ENCODE measurements at places on chromosomes 6 and 20. TPM values are rescaled to one million over a fixed set of nuclear protein-coding genes. Genes with fewer than 3 reads are reported as not detected.

DNA sequence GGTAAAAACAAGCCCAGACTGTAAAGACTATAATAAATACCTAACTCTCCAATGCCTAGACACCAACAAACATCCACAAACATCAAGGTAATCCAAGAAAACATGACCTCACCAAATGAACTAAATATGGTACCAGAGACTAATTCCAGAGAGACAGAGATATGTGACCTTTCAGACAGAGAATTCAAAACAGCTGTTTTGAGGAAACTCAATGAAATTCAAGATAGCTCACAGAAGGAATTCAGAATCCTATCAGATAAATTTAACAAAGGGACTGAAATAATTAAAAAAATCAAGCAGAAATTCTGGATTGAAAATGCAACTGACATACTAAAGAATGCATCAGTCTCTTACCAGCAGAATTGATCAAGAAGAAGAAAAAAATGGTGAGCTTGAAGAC lies 26.6 kb downstream of the NCOA6 start:
- H3K4me1 ChIP-seq: no peaks in the 10 kb centered on the region
- no peak for DNase-seq
- H3K36me3 ChIP-seq: no peaks in the 10 kb centered on the region

- no peak for DNase-seq
- H3K36me3 ChIP-seq: no peaks in the 10 kb centered on the region
- no peak overlapping the region for H3K4me3 ChIP-seq
- H3K4me1 ChIP-seq: no peaks in the 10 kb centered on the region
- no peaks in the 10 kb centered on the region for H3K27me3 ChIP-seq
Observed at GRCh38 chr6:132205946-132206345, 195.3 kb downstream of the MOXD1 start.

- no peak overlapping the region for H3K4me3 ChIP-seq
- H3K36me3 ChIP-seq: no peaks in the 10 kb centered on the region
- no peaks in the 10 kb centered on the region for H3K4me1 ChIP-seq
- H3K27me3 ChIP-seq: no peaks in the 10 kb centered on the region
- DNase-seq: no peak
- H3K27ac ChIP-seq: no peak overlapping the region
Observed at GRCh38 chr20:50234288-50234687, 43.7 kb downstream of the CEBPB start.

- no peaks in the 10 kb centered on the region for H3K27me3 ChIP-seq
- H3K27ac ChIP-seq: peak overlapping the region; percentile 56
- H3K4me3 ChIP-seq: peak overlapping the region; percentile 56
Observed at GRCh38 chr6:28981833-28982475, 23.2 kb downstream of the ZNF311 start.

DNA sequence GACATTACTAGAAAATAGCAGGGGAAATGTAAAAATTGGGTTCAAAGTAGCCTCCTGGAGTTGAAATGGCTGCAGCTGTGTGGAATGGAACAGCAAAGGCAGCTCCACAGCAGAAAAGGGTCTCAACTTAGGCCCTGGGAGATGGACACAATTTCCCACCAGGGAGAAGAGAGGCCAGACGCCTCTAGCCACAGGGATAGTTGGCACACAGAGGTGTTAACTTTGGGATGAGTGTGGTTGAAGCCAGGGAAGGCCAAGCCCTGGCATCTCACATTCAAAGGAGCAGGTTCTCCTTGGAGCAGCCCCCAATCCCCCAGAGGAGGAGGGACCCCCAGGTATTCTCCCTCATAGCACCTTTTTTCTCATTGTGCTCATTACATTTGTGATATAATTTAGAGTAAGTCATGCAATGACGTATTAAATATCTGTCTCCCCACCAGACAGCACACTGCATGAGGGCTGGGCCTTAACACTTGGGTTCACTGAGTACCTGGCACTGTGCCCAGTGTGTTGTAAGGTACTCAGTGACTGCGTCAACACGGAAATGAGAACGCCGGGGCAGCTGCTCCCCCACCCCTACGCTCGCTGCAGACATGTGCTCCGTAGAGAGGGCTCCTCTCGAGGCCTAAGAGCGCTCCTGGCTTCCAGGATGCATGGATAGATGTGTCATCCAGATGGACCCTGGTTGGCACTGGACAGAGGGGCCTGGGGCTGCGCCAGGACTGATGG lies 76.0 kb upstream of the CD93 start:
- DNase-seq: peak; percentile 75
- peaks cover 17% of the 10 kb centered on the region for H3K4me1 ChIP-seq
- no peaks in the 10 kb centered on the region for H3K36me3 ChIP-seq
- no peak overlapping the region for H3K4me3 ChIP-seq

DNA sequence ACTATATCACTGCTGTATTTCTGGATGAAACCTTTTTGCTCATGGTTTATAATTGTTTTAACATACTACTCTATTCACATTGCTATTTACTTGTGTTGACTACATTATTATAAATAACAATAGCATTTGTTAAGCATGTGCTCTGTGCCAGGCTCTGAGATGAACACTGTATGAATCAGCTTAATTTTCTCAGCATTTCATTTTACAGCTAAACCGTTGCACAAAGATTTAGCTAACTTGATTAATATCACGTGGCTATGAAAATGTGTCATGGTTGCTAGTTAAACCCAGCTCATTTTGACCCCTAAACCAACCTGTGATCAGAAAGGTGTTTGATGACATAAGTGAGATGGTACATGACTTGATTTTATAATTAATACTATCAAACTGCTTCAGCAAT lies 77.5 kb downstream of the NCOA7 start:
- no peaks in the 10 kb centered on the region for H3K27me3 ChIP-seq
- no peak overlapping the region for H3K27ac ChIP-seq
- DNase-seq: no peak
- no peak overlapping the region for H3K4me3 ChIP-seq
- no peaks in the 10 kb centered on the region for H3K36me3 ChIP-seq

DNA sequence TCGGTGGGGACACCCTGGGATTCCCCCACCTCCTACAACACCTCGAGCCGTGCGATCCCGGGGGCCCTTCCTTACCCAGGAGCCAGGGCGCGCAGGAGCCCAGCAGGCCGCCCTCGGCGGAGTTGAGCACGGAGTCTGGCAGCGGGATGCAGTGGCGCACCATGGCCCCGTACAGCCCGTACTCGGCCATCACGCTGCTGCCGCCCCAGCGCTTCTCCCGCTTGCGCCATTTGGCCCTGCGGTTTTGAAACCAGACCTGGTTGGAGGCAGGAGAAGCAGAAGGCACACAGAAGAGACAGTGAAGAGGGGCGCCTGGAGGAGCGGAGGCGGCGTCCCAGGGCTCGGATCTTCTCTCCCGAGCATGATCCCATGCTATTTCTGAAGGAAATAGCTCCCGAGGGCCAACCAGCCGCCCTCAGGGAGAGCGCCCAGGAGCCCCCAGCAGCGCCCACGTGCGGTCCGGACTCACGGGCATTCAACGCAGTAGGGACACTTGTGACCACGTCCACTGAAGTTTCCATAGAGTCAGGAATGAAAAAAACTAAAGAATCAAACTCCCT lies 4.3 kb downstream of the VSX1 start:
- peaks cover 88% of the 10 kb centered on the region for H3K27me3 ChIP-seq
- H3K4me3 ChIP-seq: no peak overlapping the region
- no peak for DNase-seq
- no peaks in the 10 kb centered on the region for H3K4me1 ChIP-seq
- no peak overlapping the region for H3K27ac ChIP-seq

- H3K27ac ChIP-seq: no peak overlapping the region
- H3K4me1 ChIP-seq: peaks cover 4% of the 10 kb centered on the region
Observed at GRCh38 chr6:27891320-27891875, 20.8 kb downstream of the OR2B2 start.

GRCh38 chr20:33568378-33568777 lies 78.5 kb downstream of the CBFA2T2 start:
- no peaks in the 10 kb centered on the region for H3K27me3 ChIP-seq
- peak; percentile 67 for DNase-seq
- no peaks in the 10 kb centered on the region for H3K36me3 ChIP-seq
- no peak overlapping the region for H3K27ac ChIP-seq
- H3K4me3 ChIP-seq: no peak overlapping the region
- peaks cover 5% of the 10 kb centered on the region for H3K4me1 ChIP-seq

- no peak overlapping the region for H3K27ac ChIP-seq
- no peaks in the 10 kb centered on the region for H3K27me3 ChIP-seq
- H3K36me3 ChIP-seq: peaks cover 24% of the 10 kb centered on the region
- no peak for DNase-seq
- H3K4me3 ChIP-seq: no peak overlapping the region
- H3K4me1 ChIP-seq: no peaks in the 10 kb centered on the region
Observed at GRCh38 chr6:56055081-56055704, 179.8 kb upstream of the BMP5 start.

GRCh38 chr6:135096403-135097130 lies 41.9 kb upstream of the HBS1L start:
- no peak overlapping the region for H3K27ac ChIP-seq
- H3K27me3 ChIP-seq: no peaks in the 10 kb centered on the region
- no peaks in the 10 kb centered on the region for H3K4me1 ChIP-seq
- H3K4me3 ChIP-seq: no peak overlapping the region
- H3K36me3 ChIP-seq: no peaks in the 10 kb centered on the region

DNA sequence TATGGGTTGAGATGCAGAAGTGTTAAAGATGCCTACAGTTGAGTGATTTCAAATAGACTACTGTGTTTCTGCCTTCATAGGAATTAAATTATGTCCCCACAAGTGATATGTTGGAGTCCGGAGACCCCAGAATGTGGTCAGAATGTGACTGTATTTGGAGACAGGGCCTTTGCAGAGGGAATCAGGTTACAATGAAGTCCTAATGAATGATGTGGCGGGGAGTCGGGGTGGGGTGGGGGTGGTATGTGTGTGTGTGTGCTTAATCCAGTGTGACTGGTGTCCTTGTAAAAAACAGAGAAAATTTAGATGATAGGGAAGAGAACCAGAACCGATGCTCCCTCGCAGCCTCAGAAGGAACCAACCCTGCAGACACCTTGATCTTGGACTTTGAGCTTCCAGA lies 448.2 kb downstream of the QKI start:
- no peaks in the 10 kb centered on the region for H3K36me3 ChIP-seq
- no peaks in the 10 kb centered on the region for H3K27me3 ChIP-seq
- DNase-seq: no peak
- no peak overlapping the region for H3K27ac ChIP-seq

Gene TCF21
- 42.2 TPM for total RNA-seq

Gene CD40
- total RNA-seq: 20.4 TPM

Gene PAK5
- 0.51 TPM for total RNA-seq

Gene PDE7B
- 3.1 TPM for total RNA-seq
